T-helper 2 cell treated with Interferon-gamma antibody and Interleukin-4, amounts not matched to agents 5 μg/mL and 100 μg/mL, for 36 hours (primary cell): ENCODE measurements at places on chromosomes 4 and X.

DNA sequence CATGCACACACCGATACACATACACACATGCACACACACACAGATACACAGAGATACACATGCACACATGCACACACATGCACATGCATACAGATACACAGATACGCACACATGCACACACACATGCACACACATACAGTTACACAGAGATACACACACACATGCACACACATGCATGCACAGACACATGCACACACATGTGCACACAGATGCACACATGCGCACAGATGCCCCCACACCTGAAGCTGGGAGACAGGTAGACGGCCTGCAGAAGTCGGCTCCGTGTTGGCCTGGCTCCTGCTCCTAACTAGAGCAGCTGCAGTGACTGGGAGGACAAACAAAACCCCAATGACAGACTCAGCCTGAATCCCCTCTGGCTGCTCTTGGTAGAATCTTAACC, 46.8 kb downstream of the PSAPL1 start:
- DNase-seq: no peak

GRCh38 chr4:157722146-157722545, 450.7 kb downstream of the GASK1B start:
- DNase-seq: no peak

DNA sequence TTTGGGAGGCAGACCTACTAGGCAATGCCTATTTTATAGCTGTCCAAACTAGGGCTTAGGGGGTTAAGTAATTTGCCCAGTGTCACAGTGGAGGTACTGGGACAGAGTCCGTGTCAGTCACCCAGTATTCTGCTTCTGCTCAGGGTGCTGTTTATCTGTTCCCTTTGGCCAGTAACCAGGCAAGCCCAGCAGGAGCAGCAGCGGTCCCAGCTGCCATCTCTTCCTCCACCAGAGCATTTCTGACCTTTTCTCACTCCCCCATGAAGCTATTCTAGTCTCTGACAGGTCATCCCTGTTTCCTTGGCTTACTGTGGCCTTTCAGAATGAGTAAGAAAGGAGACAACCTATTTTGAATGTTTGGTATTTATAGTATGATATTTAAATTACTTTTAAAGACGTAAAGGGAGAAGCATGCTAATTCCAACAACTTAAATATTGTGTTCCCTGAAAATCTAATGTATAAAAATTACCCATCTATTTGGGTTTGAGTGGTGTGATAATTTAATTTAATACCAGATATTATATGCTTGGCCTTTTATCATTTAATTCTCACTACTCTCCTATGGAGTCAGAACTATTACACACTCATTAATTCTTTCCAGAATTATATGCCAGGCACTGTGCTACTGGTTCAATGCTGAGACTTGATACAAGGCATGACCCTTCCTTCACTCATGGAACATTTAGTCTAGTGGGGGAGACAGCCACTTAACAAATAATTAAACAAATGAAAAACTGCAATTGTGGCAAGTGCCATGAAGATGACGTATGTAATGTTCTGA, 60.6 kb downstream of the RPS6KA3 start:
- DNase-seq: no peak

DNA sequence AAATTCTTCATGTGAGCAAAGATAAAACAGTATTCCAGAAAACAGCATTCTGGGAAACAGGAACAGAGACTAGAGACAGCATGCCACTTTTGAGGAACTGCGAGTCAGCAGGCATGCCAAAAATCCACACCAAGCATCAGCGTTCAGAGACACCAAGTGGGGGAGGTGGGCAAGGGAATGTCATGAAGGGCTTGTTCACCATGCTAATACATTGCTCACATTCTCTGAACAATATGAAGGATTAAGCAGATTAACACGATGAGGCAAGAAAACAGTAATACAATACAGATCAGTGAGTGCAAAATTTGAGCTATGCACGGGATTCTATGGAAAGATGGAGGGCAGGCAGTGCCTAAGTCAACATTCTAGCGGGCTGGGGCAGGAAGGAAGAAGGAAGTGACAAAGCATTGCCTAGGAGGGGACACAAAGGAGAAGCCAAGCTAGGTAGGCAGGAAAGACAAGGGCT, 278.3 kb downstream of the FBXW7 start:
- DNase-seq: no peak

DNA sequence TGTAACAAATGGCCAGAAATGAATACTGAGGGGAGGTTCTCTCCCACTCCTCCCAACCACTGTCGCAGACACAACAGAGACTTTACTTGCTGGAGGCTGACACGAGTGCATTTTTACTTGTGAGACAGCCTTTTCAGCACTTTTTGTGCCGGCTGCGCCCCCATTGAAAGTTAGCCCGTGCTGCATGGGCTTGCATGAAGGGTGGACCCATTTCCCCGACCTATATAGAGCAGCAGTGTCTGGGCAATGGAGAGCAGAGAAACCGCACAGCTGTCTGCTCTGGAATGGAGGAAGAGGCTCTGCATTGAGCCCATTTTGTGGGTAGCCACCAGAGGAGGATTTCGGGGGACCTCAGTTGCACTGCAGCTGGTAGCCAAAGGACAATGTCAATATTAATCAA, 208.8 kb downstream of the UGT8 start:
- no peak for DNase-seq
